Stimulated activated CD4-positive, alpha-beta T cell treated with anti-CD3 and anti-CD28 coated beads, Interleukin-15, amount 100 ng/mL, for 1 hour (primary cell): ENCODE measurements at places on chromosomes 1 and 21.

- DNase-seq: no peak
Observed at GRCh38 chr21:32603131-32603530, 9.0 kb downstream of the CFAP298 start.

DNA sequence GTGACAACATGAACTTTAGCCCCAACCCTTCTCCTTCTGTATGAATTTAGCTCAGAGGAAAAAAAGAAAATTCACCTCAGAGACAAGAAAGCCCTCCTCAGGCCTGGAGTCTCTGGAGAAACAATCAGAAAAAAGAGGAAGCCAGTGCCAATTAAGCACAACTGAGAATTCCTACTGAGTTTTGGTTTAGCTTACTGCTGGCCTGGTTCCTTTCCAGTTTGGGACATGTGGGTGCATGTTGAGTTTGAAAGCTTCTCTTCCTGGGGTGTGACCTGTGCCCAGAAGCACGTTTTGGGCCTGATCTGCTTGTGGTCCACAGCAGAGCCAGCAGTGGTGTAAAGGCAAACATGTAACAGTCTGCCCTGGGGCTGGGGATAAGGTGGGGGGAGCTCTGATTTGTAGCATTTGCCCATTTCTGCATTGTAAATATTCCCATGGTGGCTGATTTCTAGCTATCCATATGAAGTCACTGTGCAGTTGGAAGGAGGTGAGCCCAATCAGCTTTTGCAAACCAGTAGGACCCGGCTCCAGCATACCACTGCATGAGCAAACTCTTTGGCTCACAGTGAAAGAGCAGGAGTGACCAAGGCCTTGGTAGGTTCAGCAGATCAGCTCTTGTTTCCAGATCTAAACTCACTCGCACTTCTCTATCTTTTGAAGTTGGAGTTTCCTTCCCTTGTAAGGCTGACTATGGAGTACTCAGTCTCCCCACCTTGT, 4.7 kb upstream of the THEM5 start:
- no peak for DNase-seq

DNA sequence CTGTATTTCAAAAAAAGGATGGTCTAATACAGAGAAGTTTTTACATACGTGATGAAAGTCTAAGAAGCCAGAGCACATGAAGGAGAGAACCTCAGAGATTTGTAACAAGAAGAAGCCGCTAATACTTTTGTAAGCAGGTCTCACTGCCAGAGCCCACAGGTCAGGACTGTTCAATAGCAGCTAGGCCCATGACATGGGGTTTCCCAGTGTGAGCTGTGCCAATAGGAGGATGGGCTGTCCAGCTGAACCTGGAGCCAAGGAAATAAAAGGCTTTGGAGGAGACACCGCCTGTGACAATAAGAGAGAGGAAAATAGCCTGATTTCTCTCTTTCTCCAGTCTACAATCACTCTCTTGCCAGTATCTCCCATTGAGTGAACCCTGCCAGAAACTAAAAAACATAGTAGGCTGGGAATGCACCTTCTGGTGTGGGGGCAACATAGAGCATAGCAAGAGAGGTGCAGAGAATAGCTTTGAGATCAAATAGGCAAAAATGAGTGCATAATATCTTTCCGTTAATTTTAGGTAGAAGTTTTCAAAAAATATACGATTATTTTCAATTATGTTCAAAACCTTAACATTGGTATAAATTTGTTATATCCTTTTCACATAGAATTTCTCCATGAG, 360.3 kb downstream of the NEGR1 start:
- DNase-seq: no peak

DNA sequence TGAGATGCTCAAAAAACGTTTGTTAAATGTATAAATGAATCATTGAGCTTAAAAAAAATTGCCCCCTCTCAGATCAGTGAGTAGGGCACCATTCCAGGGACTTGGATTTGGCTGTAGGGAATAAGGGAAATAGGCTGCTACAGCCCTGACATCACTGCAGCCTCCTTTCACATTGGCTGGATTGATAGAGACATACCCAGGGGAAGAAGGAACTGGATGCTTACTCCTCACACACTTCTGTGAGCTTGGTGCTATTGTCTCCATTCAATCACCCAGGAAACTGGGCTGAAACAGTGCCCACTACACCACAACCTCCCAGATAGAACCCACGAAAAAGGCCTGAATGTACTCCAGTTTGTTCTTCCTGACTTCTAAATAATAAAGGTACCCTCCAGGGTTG, 87.2 kb downstream of the TGFBR3 start:
- no peak for DNase-seq

GRCh38 chr1:53526451-53527101, 67.4 kb downstream of the DMRTB1 start:
- DNase-seq: no peak

- no peak for DNase-seq
Observed at GRCh38 chr1:90135286-90135685, 140.4 kb downstream of the ZNF326 start.

GRCh38 chr1:159275891-159276290, 26.2 kb upstream of the FCER1A start:
- no peak for DNase-seq
